IMR-90 (cell line): ENCODE measurements at places on chromosomes 4 and X. TPM values are rescaled to one million over a fixed set of nuclear protein-coding genes. Genes with fewer than 3 reads are reported as not detected.

DNA sequence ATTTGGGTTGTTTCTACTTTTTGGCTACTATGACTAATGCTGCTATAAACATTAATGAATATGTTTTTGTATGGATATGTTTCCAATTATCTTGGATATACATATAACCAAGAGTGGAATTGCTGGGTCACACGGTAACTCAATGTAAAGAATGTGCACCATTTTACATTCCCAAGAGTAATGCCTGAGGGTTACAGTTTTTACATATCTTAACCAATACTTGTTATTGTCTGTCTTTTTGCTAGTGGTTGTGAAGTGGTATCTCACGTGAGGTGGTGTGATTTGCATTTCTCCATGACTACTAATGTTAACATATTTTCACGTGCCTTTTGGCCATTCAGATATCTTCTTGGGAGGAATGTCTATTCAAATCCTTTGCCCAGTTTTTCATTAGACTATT is 200.3 kb upstream of the MAB21L2 start:
- peaks cover 4% of the 10 kb centered on the region; the same call in 1 of the 2 replicates for H3K4me1 ChIP-seq
- no peak overlapping the region for H3K27ac ChIP-seq
- H3K36me3 ChIP-seq = no peaks in the 10 kb centered on the region
- H3K27me3 ChIP-seq = no peaks in the 10 kb centered on the region
- H3K4me3 ChIP-seq = no peak overlapping the region

- peak within 1 kb of the TSS; percentile 83 for H3K4me3 ChIP-seq
- peaks cover 2% of the 10 kb centered on the region for H3K4me1 ChIP-seq
- no peaks in the 10 kb centered on the region for H3K36me3 ChIP-seq
- peak; percentile 84 for DNase-seq
Observed at GRCh38 chrX:150362599-150363481, at the start of gene MAMLD1. MAMLD1 (plus strand) TSS chrX:150363317; CDS start chrX:150445517, 82,200 bp downstream.

DNA sequence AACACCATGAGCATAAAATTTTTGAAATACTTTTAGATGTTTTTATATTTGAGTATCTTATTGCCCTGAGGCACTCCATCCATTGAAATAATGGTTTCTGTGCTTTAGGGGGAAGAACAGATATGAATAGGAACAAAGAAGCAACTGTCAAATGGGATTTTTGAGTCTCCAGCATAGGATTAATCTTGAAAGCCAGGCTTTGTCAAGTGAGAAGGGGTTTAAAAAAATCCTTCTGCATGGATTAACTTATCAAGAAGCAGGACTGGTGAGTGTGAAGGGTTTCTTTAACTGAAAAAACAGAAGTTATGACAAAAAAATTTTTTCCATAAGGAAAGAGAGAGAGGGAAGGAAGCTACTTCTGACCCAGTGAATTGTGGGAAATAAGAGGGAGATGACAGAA is 7.6 kb upstream of the NUDT9 start:
- no peaks in the 10 kb centered on the region for H3K27me3 ChIP-seq
- no peak for DNase-seq
- no peak overlapping the region for H3K4me3 ChIP-seq

DNA sequence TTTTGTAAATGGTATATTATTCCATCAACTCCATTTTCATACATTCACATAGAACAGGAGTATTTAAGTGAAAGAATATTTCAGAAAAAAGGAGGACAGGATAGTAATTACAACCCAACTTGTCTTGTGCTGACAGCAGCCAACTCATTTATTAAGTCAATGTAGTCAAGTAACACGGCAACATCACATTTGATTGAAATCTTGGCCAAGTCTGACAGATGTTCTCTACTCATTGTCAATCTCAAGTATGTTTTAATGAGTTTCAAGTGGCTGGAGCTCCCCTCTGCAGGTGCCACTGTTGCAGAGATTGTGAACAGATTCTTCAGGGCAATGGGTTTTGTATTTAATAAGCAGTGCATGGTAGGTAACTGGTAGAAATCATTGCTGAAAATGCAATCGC is 332.5 kb downstream of the C4orf33 start:
- no peaks in the 10 kb centered on the region for H3K36me3 ChIP-seq
- H3K4me3 ChIP-seq = no peak overlapping the region
- no peaks in the 10 kb centered on the region for H3K27me3 ChIP-seq
- H3K27ac ChIP-seq = no peak overlapping the region

GRCh38 chr4:124785645-124786044 is 73.1 kb upstream of the ANKRD50 start:
- H3K36me3 ChIP-seq = no peaks in the 10 kb centered on the region
- no peak overlapping the region for H3K27ac ChIP-seq
- DNase-seq = no peak
- no peak overlapping the region for H3K4me3 ChIP-seq
- H3K4me1 ChIP-seq = peaks cover 3% of the 10 kb centered on the region; the same call in 1 of the 2 replicates
- no peaks in the 10 kb centered on the region for H3K27me3 ChIP-seq

- DNase-seq = no peak
- no peaks in the 10 kb centered on the region for H3K36me3 ChIP-seq
- no peaks in the 10 kb centered on the region; the same call in 1 of the 2 replicates for H3K4me1 ChIP-seq
- peaks cover 4% of the 10 kb centered on the region for H3K27me3 ChIP-seq
- no peak overlapping the region for H3K4me3 ChIP-seq
- no peak overlapping the region for H3K27ac ChIP-seq
Observed at GRCh38 chr4:152062936-152063620, 302.3 kb upstream of the GATB start.

DNA sequence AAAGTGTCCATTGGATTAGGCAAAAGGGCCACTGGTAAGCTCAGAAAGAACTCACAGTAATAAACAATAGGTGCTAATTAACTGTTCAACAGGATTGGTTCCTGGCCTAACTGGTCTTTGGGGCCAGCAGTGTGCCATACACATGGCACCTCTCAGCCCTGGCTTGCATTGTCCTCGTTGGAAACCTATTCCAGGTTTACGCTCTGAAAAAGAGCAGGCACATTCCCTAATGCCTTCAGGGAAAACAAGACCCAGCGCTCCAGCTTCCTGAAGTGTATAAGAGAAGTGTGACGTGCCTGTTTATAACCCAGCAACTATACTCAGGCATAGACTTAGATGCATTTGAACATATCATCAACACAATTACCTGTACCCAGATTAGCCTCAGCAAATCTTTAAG is 51.9 kb upstream of the RBM47 start:
- no peak for DNase-seq
- H3K27ac ChIP-seq = no peak overlapping the region
- H3K36me3 ChIP-seq = no peaks in the 10 kb centered on the region
- H3K27me3 ChIP-seq = no peaks in the 10 kb centered on the region

GRCh38 chr4:41257906-41258305 is 1.2 kb downstream of the UCHL1 start:
- H3K4me3 ChIP-seq = peak overlapping the region; percentile 94
- H3K27ac ChIP-seq = peak overlapping the region; percentile 45; the same call in 1 of the 2 replicates
- no peaks in the 10 kb centered on the region for H3K27me3 ChIP-seq
- DNase-seq = no peak

GPRASP2 gene
- 23.6 and 24.7 TPM in 2 replicates for total RNA-seq

DNA sequence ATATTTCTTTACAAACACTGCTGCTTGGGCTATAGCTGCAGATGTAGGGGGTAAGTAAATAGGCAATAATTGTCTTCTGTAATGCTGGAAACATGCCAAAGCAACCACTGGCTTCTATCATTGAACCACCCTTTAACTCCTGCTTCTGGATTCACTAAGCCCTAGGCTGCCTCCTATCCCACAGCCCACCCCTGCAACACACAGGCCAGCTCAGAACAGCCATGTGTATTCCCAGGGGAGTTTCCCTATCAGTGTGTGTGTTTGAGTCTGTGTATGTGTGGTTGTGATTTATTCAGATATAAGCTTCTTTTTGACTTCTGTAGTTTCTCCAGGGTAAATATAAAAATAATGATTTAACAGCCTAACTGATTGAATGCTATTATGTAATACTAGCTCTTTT is 291.3 kb downstream of the PCDH10 start:
- no peaks in the 10 kb centered on the region for H3K36me3 ChIP-seq
- no peak overlapping the region for H3K27ac ChIP-seq
- DNase-seq = no peak
- no peaks in the 10 kb centered on the region for H3K4me1 ChIP-seq

DNA sequence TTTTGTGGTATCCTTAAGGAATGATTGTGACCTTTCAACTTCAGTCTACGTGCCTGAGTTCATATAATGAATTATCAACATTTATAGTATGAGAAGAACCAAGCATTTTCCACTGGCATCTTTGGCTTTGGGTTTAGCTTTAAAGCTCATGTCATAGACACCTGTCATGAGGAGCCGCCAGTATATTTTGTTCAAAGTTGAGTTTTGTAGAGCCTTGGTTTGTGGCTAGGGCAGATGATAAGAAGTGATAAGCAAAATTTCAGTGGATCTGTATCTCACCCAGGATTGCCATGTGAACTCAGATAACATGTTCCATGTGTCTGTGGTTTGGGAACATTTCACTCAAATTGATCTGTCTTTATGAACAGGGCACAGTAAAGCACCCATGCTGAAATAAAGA is 873.2 kb downstream of the STPG2 start:
- H3K27me3 ChIP-seq = no peaks in the 10 kb centered on the region
- no peak overlapping the region for H3K27ac ChIP-seq
- no peaks in the 10 kb centered on the region for H3K4me1 ChIP-seq
- DNase-seq = no peak
- H3K4me3 ChIP-seq = no peak overlapping the region
- H3K36me3 ChIP-seq = no peaks in the 10 kb centered on the region

TMEM156 gene
- 0.54 and 0.83 TPM in 2 replicates for total RNA-seq

DNA sequence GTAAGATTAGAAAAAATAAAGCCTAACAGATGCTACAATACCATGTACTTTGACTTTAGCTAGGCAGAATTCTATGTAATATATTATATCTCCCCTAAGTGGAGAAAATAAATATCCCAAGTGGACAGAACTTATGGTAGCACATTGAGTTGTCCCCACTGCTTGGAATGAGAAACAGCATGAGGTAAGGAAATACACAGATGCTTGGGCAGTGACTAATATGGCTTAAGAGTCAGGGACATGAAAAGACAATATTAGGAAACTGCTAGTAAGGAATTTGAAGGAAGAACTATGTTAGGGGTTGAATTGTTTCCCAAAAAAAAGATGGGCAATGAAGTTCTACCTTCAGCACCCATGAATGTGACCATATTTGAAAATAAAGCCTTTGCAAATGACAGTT is 2265.1 kb downstream of the PCDH7 start:
- DNase-seq = no peak
- no peaks in the 10 kb centered on the region for H3K4me1 ChIP-seq
- H3K36me3 ChIP-seq = no peaks in the 10 kb centered on the region

- no peaks in the 10 kb centered on the region for H3K27me3 ChIP-seq
- no peak overlapping the region for H3K4me3 ChIP-seq
- no peak for DNase-seq
- H3K36me3 ChIP-seq = no peaks in the 10 kb centered on the region; the same call in 1 of the 2 replicates
- peaks cover 3% of the 10 kb centered on the region for H3K4me1 ChIP-seq
Observed at GRCh38 chr4:98448908-98449307, 187.7 kb downstream of the RAP1GDS1 start.

SATL1 gene
- total RNA-seq = not detected in 2 replicates

RHOXF2B gene
- total RNA-seq = not detected in 2 replicates

GRCh38 chr4:36128689-36129088 is 115.6 kb downstream of the ARAP2 start:
- H3K27ac ChIP-seq = no peak overlapping the region
- H3K4me1 ChIP-seq = no peaks in the 10 kb centered on the region
- H3K4me3 ChIP-seq = no peak overlapping the region
- H3K36me3 ChIP-seq = no peaks in the 10 kb centered on the region
- peak; percentile 1 for DNase-seq
- no peaks in the 10 kb centered on the region for H3K27me3 ChIP-seq

PAK3 gene
- total RNA-seq = 0.36 and 0.56 TPM in 2 replicates

PCDH10 gene
- total RNA-seq = 0.90 and 1.4 TPM in 2 replicates

CLCN4 gene
- total RNA-seq = 3.9 and 4.5 TPM in 2 replicates

ATOH1 gene
- not detected in 2 replicates for total RNA-seq

- peaks cover 4% of the 10 kb centered on the region; the same call in 1 of the 2 replicates for H3K36me3 ChIP-seq
- H3K4me3 ChIP-seq = no peak overlapping the region
- no peaks in the 10 kb centered on the region for H3K27me3 ChIP-seq
Observed at GRCh38 chr4:94621491-94622080, 136.2 kb upstream of the BMPR1B start.

FOXR2 gene
- not detected in 2 replicates for total RNA-seq

GRCh38 chr4:13248621-13249298 is 235.4 kb downstream of the RAB28 start:
- H3K4me3 ChIP-seq = no peak overlapping the region
- H3K27me3 ChIP-seq = no peaks in the 10 kb centered on the region
- H3K36me3 ChIP-seq = no peaks in the 10 kb centered on the region
- H3K4me1 ChIP-seq = no peaks in the 10 kb centered on the region

GRCh38 chr4:147693218-147693617 is 9.3 kb upstream of the PRMT9 start:
- H3K27ac ChIP-seq = no peak overlapping the region
- peaks cover 6% of the 10 kb centered on the region; the same call in 1 of the 2 replicates for H3K27me3 ChIP-seq
- H3K36me3 ChIP-seq = no peaks in the 10 kb centered on the region
- DNase-seq = no peak
- no peaks in the 10 kb centered on the region for H3K4me1 ChIP-seq

- DNase-seq = no peak
- H3K4me3 ChIP-seq = no peak overlapping the region
- no peaks in the 10 kb centered on the region for H3K4me1 ChIP-seq
Observed at GRCh38 chrX:153871451-153871850, 14.5 kb downstream of the L1CAM start.

GRCh38 chr4:186137196-186137794 is 32.8 kb downstream of the FAM149A start:
- peaks cover 2% of the 10 kb centered on the region; the same call in 1 of the 2 replicates for H3K27me3 ChIP-seq
- H3K27ac ChIP-seq = no peak overlapping the region
- peak; percentile 27 for DNase-seq
- no peaks in the 10 kb centered on the region for H3K4me1 ChIP-seq

PDLIM5 gene
- total RNA-seq = 159 and 188 TPM in 2 replicates

DNA sequence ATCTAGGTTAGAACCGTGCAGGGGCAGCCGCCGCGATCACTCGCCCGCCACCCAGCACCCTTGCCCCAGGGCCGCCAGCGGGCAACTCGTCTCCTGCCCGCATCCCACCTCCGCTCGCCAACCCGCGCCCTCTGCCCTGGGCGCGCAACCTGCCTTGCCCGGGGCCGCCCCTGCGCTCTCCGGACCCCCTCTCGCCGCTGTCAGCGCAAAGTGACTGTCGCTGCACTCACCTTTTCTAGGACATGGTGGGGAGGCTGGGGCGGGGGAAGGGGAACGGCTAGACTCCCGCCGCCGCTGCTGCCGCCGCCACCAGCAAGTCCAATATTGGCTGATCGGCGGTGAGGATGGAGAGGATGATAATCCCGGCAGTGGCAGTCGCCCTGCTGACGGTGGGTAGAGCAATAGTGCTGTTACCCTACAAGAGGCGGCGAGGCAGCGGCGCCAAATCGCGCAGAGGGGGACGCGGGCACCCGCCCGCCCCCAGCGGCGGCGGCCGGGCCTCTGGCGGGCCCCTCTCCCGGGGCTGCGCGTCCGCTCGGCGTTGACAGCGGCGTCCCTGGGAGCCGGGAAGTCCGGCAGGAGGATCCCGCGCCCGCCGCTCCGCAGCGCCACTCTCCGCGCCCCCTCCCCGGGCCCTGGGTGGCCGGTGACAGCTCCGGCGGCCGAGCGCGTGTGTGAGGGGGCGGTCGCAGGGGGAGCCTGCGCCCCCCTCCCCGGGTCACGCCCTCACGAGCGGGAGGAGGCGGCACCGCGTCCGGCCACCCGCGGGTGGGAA is 2.3 kb upstream of the NR3C2 start:
- DNase-seq = no peak

GRCh38 chrX:7514871-7515599 is 327.9 kb upstream of the VCX start:
- no peak for DNase-seq
- H3K36me3 ChIP-seq = no peaks in the 10 kb centered on the region
- no peak overlapping the region for H3K27ac ChIP-seq
- no peak overlapping the region for H3K4me3 ChIP-seq
- H3K27me3 ChIP-seq = no peaks in the 10 kb centered on the region

GRCh38 chr4:95701500-95702170 is 138.3 kb upstream of the PDHA2 start:
- H3K36me3 ChIP-seq = no peaks in the 10 kb centered on the region
- H3K4me3 ChIP-seq = no peak overlapping the region
- no peak for DNase-seq
- H3K4me1 ChIP-seq = no peaks in the 10 kb centered on the region
- H3K27me3 ChIP-seq = no peaks in the 10 kb centered on the region
- H3K27ac ChIP-seq = no peak overlapping the region

EREG gene
- total RNA-seq = 0.36 and 1.1 TPM in 2 replicates
